ENCODE measurements at places on chromosomes 3 and 15.

- DNase-seq: no peak
Observed at GRCh38 chr15:61649046-61649445, 411.2 kb downstream of the VPS13C start.

GRCh38 chr3:129343643-129344360, 65.1 kb downstream of the HMCES start:
- DNase-seq: no peak

DNA sequence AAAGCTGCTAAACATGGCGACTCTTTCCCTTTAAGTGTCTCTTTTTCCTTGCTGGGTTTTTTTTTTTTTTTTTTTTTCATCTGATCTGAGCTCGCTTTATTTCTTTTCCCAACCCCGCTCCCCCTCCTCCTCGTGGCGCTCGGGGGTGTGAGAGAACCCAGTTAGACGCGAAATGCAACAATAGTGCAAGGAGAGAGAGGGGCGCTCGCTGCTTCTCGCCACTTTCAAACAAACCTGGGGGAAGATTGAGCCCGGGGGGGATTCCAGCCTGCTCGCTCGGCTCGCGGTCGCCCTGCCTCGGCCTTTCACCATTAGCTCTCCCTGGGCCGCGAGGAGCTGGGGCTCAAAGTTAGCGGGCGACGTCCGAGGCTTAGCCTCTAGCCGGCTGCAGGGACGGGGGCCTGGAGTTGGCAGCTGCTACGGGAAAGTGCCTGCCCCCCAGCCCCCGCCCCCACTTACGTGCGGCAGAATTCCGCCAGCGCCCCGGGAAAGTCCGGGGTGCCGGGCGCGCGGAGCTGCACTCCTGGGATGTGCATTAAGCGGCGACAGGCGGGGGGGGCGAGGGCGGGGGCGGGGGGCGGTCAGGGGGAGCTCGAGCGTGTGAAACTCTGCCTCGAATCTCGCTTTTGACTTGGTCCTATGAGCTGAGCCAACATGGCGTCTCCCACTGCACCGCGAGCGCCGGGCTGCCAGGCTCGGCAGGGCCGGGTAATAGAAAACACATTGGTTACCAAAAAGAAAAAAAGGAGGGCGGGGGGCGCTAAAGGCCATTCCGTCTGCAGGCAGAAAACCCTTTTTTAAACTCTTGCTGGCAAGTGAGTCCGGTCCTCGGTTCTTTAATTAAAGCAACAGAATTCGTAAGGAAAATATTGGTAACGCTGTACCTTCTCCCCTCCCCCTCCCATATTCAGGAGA, 10.4 kb downstream of the NR2F2 start:
- DNase-seq: no peak

GRCh38 chr15:75533945-75534344, 45.2 kb downstream of the PTPN9 start:
- no peak for DNase-seq

GRCh38 chr3:120286465-120286864, 1.4 kb upstream of the GPR156 start:
- no peak for DNase-seq

DNA sequence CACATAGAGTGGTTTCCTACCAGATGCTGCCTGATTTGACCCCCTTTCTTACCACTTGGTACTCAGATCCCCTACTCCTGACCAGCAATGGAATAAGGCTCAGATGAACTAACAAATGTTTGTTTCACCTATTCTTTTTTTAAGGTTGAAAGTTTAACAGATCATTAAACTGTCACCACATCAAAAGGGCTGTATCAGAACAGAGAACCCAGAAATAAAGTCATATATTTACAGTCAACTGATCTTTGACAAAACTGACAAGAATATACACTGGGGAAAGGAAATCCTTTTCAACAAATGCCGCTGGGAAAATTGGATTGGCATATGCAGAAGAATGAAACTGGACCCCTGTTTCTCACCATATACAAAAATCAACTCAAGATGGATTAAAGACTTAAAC, 56.0 kb downstream of the GPR176 start:
- no peak for DNase-seq

GRCh38 chr3:49151610-49152009, 14.5 kb downstream of the CCDC71 start:
- DNase-seq: no peak

- DNase-seq: no peak
Observed at GRCh38 chr3:126959921-126960603, 22.9 kb upstream of the PLXNA1 start.

DNA sequence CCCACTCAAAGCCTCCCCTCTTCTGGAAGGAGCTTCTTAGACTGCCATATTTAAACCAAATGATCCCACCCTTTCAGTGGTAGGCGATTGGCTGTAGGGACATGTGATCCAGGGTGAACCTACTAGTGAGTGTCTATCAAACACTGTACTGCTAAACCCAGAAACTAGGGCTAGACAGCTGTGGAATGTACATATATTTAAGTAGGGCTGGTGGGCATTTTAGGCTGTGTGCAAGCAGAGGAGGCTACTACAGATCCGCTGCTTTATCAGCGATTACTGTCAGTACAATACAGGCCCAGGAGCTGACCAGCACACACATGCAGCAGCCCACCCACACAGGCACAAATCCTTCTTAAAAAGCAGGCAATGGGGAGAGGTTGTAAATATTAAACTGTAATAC, 15.4 kb upstream of the LARP6 start:
- no peak for DNase-seq

DNA sequence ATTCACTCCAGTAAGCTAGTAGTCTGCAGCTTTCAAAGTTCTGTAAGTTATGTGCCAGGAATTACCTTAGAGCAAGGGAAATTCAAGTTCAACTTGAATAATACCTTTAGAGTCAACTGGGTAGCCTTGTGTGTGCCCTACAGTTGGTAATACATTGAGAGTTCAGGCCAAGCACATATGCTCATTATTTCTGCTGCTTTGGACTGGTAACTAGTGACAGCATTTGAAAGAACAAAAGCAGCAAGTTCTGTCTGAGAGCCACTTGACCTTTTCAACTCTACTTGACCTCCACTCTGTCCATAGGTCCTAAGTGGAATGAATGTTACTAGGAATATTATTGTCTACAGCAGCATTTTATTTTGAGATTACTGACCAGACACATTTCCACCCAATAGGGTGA, 723.5 kb downstream of the NLGN1 start:
- no peak for DNase-seq

GRCh38 chr15:35306361-35306981, 221.4 kb upstream of the NANOGP8 start:
- no peak for DNase-seq

GRCh38 chr15:74857671-74858368, 14.9 kb upstream of the ULK3 start:
- no peak for DNase-seq

DNA sequence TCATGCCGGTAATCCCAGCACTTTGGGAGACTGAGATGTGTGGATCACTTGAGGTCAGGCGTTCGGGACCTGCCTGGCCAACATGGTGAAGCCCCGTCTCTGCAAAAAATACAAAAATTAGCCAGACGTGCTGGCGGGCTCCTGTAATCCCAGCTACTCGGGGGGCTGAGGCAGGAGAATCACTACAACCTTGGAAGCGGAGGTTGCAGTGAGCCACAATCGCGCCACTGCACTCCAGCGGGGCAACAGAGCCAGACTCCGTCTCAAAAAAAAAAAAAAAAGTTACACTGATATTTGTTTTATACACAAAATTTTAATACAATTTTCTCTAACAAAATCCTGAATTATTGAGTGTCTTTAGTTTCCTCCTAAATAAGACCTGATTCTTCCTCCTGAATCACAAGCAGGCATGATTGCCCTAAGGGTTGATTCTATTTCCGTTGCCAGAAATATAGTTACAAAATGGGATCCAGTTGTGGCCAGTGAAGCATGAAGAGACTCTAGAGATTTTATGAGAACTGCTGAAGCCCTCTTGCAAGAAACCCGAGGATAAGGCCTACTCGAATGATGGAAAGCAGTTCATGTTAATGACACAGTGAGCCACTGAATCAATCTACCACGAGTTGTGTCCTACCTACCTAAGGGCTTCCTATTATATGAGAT, 9.6 kb upstream of the SMARCC1 start:
- no peak for DNase-seq

DNA sequence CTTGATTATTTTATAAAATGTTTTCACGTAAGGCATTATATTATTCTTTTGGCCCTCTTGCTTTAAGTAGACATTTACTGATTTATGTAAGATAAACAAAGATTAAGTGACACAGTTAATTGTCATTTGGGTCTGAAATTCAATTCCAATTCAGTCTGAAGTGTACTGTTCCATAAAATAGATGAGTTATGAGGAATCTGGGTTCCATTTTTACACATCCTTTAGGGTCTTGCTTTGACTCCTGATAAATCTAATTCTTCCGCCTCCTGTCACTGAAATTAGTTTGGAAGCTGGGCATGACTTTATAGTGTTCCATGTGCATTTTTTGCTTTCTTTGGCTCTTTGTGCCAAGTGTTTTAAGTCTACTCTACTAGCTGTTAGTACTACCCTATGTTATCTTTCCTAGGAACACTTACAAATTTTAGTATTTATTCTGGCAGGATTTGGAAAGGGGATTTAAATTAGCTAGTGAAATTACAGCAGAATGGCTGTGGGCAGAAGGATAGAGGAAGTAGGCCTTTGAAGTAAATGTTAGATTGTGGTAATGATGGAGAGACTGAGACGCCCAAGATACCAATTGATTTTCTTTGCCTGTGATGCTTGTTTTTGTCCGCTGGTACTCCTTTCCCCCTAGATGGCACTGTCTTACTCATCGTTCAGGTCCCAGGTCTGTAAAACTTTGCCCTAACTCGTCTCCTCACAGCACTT, 14.3 kb downstream of the ARL8B start:
- peak; percentile 84 for DNase-seq

DNA sequence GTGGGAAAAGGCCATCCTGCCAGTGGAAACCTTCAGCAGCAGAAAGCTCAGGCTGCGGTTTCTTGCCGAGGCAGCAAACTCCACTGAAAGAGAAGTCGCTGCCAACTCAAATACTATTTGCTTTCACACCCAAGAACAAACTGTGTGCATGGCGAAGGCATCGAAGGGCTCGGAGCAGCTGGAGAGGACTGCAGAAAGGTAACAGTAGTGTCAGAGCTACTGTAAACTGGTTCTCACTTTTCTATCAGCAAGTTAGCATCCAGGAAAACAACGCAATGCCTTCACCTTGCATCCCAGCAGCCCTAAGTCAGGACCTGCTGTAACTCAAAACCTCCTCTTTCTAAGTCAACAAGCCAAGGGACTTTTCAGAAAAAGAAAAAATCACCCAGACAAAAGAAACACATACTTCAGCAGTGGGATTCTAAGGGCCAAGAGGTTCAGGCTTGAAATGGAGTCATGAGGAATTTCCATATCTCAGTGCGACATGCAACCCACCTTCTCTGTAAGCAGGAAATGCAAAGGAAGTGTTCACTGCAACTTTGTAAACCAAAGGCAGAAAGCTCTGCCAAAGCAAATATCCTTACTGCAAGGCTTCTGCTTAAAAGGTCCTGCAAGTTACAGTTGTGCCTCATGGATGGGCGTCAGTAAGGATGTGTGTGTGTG, 193.5 kb downstream of the FOXP1 start:
- no peak for DNase-seq

- no peak for DNase-seq
Observed at GRCh38 chr15:76994001-76994400, 925 bp upstream of the PSTPIP1 start.

DNA sequence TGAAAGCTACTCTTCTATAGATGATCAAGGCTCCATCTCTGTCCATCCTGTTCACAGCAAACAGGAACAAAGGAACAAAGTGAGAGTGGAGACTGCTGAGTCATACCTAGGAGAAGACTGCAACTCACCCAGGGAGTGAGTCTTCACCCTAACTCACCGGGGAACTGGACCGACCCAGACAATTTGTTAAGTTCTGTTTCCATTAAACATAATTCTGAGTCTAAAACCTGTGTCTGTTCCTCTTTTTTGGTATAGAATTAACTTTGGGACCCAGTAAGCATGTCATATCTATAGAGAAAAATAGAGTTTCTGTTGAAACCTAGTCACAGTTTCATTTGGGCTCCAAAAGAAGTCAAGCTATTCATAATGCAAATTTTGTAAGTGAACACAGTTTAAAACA, 21.6 kb downstream of the CCDC80 start:
- DNase-seq: no peak

DNA sequence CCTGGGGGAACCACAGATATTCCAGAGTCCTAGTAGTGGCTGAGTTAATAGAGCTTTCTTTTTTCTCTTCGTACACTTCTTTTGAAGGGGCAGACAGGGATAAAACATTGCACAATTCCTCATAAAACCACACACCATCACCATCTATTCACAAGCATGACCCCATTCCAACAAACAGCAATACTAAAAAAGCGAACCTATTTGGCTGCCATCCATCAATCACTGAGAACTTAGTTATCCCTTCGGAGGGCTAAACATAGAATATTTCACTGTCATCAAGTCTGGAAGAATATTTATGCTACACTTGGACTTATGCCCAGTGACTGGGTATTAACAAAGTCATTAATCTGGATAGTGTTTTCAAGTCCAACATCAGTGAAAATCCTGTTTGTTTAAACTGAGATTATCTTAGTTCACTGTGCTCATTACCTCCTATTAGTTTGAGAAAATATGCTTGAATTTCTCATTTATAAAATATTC, 80.3 kb upstream of the PRTG start:
- no peak for DNase-seq

- no peak for DNase-seq
Observed at GRCh38 chr15:75354454-75354853, 7.6 kb downstream of the NEIL1 start.

DNA sequence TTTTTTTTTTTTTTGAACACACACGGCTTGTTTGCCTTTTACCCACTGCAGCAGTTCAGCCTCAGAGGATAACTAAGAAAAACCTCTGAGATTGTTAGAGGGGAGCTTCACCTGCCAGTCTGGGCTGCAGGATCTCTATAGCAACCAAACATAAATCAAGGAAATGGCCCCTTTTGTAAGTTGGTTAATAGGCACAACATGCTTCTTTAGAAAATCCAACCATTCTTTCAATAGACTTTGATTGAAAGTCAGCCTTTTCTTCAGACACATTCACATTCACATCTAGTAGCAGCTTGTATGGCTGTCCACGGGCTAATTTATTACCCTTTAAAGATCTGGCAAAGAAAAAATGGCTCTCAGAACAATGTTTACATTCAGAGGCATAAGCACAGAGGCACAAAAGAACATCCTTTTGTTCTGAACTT, 136.6 kb upstream of the RARB start:
- no peak for DNase-seq

All from SIG-M5 (cell line).